HCT116 (cell line): ENCODE measurements at places on chromosomes 4 and X. TPM values are rescaled to one million over a fixed set of nuclear protein-coding genes. Genes with fewer than 3 reads are reported as not detected.

DNA sequence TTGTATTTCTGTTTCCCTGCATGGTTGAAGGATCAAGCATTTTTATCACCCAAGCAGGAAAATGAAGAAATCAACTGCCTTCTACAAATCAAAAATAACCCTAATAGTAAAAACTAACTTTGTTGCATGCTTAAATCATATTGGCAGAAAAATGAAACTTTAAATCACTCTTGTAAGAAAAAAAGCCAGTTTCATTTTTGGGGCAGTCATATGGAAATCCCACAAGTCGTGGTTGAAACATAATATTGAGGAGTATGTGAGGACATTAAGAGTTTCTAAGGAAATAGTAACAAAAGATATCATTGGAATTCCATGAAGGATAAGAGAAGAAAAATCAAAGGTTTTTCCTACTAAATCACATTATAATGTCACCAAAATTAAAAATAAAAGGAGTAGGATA is 8.4 kb downstream of the TEC start:
- no peak for DNase-seq

DNA sequence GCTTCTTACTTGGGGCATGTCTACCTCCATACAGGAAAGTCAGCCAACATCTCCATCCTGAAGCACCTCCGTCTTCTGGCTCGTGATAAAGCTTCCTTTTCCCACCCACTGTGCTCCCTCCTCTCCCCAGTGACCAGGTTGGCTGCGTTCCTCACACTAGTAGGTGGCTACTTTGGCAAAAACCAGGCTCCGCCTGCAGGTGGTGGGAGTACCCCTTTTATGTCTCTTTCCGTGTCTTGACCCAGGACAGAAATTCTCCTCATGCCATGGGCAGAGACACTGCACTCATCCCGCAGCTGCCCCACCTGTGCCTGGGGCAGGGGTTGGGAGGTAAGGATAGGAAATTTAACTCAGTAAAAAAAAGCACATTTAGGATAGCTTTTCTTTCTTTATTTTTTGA is 50.9 kb downstream of the ENPP6 start:
- DNase-seq: no peak

DNA sequence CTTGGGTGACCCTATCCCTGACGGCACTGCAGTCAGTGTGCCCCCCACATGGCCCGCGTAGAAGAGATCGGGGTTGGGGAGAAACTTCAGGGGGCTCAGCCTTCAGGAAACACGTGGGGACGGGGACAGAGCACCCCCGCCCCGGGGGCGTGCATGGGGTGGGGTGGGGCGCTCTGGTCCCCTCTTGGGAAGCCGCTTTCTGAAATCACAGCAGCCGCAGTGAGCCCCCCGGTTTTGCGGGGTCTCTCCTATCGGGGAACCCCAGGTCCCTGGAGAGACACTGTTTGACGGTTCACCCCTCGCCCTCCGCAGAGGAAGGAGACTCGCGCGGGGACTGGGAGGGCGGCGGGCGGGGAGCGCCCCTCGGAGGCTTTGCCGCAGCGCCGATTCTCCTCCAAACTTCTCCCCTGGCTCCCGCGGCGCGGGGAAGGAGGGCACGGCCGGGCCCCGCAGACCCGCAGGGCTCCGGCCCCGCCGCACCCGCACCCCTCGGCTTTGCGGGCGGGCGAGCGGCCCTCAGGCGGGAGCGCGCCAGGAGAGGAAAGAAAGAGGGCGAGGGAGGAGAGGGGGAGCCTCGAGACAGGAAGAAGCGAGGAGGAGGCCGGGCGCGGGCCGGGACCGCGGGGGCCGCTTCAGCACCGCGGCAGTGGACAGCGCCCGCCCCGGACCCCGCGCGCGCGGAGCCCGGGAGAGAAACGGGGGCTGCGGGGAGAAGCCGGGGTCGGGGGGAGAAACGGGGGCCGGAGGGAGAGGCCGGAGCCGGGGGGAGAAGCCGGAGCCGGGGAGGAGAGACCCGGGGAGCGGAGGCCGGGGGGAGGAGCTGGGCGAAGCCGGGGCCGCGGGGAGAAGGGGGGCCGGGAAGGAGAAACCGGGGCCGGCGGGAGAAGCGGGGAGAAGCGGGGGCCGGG is 612 bp downstream of the CPLX1 start:
- DNase-seq: no peak

DNA sequence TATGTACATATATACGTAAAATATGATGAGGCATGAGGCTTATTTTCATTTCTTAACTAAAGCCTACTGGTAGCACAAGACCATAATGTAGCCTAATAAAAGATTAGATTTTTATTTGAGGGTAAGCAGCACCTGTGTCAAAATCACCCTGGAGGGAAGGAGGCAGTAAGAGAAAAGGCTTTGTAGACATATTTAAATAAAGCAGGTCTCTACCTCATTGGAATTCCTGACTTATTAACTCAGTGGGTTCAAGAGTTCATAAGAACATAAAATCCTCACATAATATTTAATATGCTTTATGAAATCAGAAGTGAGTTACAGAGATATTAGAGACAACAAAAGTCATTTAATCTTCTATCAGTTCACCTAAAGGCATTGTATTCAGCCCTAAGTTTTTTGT is 261.6 kb upstream of the ANKRD50 start:
- no peak for DNase-seq

- DNase-seq: no peak
Observed at GRCh38 chr4:24745172-24745895, 50.0 kb upstream of the SOD3 start.

DNA sequence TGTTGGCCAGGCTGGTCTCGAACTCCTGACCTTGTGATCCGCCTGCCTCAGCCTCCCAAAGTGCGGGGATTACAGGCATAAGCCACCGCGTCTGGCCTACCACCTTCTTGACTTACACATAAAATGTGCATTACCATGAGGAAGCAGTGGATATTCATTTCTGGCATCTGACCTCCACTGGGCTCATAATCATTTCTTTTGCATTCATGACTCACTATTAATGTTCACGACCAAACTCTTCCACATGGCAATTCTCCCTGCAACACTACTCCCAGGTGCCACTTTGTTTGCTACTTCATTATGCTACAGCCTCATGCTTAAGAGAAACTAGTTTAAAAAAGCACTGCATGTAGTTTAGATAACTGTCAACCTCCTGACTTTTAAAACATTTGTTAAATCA is 22.7 kb downstream of the RASGEF1B start:
- DNase-seq: no peak

DNA sequence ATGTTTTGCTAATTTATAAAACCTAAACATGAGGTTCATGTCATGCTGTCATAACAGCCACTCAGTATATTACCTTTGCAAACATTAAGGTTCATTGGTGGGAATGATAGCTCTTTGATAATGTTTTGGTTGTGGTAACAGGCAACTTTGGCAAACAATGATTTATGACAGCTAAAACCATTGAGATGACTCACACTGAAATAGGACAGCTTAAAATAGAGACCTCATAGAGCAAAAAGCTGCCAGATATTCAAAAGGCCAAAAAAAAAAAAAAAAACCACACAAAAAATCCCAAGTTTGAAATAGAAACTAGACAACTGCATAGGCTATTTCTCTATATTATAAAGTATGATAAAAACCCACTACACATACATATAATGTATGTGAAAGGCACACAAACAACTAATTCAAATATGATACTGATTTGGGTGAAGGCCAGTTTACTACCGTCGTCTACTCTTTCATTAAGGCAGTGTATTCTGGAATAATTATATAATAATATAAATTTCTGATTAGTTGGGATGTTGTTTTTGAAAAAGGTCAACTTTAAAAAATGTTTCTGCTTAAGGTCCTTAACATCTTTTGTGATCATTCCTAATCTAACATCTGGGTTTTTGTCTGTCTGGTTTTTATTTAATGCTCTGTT is 646.0 kb upstream of the PITX2 start:
- no peak for DNase-seq

DNA sequence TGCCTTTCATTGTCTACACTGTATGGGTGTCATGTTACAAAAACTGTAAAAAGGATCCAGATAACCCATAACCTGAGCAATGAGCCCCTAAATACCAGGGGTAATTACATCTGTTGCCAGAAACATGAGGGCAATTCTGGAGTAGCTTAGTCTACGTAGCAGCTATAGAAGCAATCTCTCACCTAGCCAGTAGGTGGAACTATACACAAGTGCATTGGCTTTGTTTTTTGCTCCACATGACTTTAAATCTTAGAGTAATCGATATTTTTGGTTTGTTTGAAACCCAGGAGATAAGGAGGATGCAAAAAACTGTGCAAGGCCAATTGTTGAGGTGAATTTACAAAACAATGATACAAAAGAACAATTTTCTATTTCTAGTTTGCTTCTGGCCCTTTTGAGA is 57.5 kb downstream of the GPR82 start:
- DNase-seq: peak; percentile 31

DNA sequence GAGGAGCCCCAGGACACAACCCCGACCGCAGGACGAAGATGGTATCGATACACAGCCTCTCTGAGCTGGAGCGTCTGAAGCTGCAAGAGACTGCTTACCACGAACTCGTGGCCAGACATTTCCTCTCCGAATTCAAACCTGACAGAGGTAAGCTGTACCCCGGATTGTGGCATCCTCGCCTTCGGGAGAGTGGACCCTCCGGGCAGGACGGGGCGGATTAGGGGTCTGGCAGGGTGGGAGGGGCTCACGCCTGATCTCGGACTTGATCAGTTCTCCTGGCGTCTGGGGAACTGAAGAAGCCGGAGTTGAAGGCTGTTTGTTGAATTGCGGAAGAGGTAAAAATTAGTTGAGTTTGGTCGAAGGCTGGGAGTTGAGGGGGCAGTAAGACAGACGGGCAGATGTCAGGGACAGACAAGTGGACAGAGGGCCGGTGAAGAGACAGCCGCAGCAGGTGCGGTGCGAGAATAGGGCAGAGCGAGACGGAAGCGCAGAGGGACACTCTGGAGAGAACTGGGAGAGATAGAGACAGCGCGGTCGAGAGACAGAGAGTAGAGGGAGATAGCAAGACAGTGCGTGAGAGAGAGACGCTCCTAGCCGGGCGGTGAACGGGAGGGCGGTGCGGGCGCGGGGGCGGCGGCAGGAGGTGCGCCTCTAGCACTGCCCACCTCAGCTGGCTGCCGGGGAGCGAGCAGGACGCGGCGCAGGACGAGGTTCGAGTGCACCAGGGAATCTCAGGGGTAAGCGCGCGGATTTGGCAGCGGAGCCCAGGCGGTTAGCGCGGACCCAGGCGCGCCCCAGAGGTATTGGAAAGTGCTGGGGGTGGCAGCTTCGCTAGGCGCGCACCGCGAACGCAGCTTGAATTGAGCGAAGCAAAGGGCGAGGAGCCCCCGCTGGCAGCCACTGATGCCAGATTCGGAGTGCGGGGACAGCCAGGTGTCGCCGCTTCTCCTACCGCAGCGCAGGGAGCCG is 23.9 kb downstream of the ARHGAP36 start:
- DNase-seq: no peak

DNA sequence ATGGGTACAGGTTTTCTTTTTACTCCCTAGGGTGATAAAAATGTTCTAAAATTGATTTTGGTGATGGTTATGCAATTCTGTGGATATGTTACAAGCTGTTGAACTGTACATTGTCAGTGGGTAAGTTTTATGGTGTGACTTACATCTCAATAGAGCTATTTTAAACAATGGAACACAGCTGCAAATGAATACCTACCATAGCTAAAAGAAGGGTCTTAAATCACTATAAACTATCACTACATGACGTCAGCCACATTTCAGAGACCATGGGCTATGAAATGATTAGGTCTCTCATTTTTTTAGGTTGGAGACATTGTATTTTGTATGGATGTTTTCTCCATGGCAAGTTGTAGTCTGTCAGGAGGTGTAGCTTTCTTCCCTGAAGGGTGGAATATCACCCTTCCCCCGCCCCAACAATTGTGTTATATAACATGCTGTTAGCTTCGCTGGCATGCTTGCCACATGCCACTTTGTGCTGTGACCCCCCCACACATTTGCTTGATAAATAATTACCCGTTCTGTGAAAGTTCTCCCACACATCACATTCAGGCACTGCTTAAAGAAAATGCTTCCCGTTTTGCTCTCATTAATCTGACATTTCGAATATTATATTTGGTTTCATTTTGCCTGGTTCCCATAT is 159.7 kb downstream of the ARHGAP10 start:
- DNase-seq: no peak

- no peak for DNase-seq
Observed at GRCh38 chr4:2754848-2755819, 1.0 kb downstream of the TNIP2 start.

DNA sequence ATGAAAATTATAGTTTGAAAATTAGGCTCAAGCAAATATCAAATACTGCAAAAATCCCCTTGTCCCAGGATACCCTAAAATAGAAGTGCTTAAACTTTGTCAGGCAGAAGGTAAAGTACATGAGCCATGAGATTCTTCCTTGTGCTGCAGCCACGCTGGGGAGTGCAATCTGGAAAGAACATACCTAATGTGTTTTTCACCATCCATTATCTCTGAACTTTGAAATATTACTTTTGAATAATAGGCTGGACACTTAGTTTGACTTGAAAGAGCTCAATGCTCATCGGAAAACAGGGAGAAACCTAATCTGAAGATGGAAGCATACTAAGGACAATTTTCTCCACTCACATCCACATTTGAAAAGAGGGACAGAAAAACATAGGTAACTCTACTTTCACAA is 18.9 kb downstream of the THAP9 start:
- DNase-seq: no peak

GRCh38 chr4:147736458-147736857 is 4.6 kb downstream of the ARHGAP10 start:
- DNase-seq: no peak

DNA sequence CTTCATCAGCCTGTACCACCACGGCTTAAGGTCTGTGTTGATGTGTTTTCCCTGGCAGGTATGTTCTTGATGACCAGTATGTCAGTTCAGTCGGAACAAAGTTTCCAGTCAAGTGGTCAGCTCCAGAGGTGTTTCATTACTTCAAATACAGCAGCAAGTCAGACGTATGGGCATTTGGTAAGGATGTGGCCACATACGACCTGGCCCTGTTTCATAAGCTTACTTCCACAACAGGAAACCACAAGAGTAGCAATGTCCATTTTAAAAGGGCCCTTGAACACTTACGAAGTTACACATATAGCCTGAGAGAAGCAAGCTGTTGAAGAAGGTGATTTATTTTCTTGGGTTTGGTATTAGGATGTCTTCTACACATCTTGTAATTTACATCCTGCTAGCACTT is 46.1 kb downstream of the BMX start:
- DNase-seq: no peak

DNA sequence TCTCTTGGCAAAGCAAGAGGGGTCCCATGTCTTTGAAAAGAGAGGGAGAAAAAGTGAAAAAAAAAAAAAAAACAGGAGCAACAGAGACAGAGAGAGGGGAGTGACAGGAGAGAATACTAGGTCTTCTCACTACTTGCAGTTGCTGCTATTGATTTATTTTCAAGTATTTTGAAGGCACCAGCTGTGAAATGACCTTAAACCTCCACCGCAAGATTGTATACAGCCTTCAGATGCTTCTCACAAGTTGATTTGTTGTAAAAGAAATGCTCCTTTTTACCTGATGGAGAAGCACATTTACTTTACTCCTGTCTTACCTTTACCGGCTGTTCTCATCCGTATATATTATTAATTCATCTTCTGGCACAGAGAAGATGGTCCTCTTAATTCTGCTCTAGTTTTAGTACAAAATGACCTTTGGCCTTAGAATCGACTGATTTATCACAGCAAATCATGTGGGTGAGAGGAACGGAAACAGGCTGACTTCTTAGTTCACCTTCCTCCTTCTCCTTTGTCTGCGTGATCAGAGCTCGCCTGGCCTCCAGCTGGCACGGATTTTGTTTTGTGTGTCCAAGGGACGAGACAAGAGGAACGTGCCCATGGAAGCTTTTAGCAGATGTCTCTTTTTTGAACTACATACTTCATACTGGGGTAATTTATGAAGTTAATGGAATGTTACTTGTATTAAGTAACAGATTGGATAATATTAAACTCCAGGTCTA is 82.4 kb upstream of the PACRGL start:
- no peak for DNase-seq

ODAPH gene
- total RNA-seq: not detected

PLS3 gene
- total RNA-seq: 50.8 TPM

IBSP gene
- total RNA-seq: not detected

ATP8A1 gene
- total RNA-seq: 1.9 TPM
